Right lung (tissue), 10 donors: ENCODE measurements at places on chromosomes 1 and 21. TPM values are rescaled to one million over a fixed set of nuclear protein-coding genes. Genes with fewer than 3 reads are reported as not detected.

DNA sequence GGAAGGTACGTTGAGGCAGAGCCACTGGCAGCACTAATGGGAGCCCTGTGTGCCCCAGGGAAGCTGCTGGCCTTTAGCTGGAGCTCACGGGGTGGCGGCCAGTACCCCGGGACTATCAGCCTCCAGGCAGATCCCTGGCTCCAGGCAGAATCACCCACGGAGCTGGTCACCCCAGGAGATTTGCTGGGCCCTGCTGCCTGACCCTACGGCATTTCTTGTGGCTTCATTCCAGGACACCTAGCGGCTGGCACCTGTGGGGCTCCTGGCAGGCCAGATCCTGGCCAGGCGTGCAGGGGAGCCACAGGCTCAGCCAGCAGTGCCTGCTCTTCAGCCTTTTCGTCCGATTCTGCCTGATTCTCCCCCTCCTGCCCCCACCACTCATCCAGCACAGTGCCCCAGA, 7.1 kb downstream of the PADI1 start:
- DNase-seq = no peak

- DNase-seq = no peak
These were observed 23.0 kb upstream of the EPHA2 start for GRCh38 chr1:16178596-16179497.

The CNR2 gene
- polyA plus RNA-seq = 0.18 TPM

DNA sequence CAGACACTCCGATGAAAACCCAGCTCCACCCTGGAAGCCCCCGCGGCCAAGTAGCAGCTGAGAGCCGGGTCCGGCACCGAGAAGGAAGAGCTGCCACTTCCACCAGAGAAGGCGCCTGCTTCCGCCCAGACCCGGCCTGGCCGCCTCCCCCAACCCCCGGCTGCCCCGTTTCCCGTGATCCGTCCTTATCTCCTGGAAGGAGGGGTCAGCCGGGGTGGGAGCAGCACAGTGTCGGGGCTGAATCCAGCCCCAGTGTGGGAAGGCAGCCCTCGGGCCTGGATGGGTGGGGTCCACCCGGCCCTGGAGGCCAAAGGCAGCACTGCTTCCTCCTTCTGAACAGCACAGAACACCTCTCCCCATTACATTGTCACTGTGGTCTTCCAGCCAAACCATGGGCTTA, 69.4 kb downstream of the MEGF6 start:
- DNase-seq = no peak

The INSRR gene
- polyA plus RNA-seq = not detected

DNA sequence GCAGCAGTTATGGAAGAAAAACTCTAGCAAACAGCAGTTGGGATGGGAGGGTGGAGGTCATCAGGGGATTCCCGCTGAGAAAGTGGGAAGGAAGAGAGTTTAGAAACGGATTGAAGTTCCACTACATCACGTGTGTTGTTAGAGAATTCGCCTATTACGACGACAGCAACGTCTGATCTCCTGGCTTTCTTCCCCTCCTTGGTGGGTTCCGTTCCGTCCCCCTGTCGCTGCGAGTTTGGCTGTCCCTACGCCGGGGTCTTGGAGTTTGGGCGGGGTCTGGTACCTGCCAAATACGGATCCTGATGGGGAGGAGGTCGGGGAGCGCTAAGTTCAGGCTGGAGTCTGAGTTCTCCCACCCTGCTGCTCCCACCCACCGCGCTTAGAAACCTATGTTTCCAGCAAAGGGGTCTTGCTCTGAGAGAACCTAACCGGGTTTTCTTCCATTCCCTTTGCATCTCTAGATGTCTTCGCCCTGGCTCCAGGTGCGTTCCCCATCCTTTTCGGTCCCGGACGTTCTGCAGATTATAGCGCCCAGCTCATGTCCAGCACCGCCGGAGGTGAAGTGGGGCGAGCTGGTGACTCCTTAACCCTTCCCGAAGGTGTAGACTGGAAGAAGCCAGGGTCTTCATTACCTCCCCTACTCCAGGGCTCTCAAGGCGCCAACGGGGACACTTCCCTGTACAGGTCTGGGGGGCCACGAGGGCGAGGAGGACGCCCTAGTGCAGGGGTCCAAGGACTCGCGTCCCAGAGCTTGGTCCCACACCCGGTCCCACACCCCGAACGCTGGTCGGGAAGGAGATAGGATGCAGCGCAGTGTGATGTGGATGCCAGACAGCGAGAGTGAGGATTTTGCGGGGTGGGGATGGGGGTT, 641 bp upstream of the KCNK2 start:
- no peak for DNase-seq

The GNAT2 gene
- 0.11 TPM for polyA plus RNA-seq

The RASSF5 gene
- polyA plus RNA-seq = 9.9 TPM

DNA sequence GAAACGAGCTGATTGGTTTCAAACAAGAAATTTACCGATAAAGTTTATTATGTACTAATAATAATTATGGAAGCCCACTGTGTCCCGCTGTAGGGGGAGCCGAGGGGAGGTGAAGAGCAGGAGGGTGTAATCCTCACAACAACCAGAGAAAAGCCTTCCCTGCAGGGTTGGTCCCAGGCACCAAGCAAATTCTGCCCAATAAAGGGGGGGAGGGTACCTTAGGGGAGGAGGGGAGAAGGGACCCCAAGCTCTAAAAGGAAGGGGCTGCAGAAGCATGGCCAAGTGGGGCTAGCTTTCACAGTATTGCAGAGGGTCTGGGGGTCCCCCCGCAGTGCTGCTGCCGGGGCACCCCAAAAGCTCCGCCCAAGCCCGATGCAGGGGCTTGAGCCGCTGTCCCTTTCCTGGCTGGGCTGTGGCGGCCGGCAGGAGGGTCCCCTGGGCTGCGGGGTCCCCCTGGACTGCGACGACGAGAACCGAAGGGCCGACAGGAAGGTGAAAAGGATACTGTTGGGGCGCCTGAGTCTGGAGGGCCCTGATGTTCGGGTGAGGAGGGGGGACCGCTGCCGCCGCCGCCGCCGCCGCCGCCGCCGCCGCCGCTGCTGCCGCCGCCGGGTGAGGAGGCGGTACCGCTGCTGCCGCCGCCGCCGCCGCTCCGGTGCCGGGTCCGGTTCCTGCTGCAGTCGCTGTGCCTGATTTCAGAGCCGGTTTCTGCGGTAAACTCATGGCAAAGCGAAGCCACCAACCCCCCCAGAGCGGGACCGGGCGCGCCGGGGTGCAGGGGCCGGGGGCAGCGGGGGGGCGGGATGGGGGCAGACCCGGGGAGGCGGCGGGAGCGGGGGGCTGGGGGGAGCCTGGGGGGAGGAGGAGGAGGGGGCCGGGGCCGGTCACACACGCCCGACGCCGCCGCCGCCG, 771 bp downstream of the EIF4G3 start:
- no peak for DNase-seq

GRCh38 chr1:10724511-10724910, 71.9 kb downstream of the CASZ1 start:
- DNase-seq = no peak

DNA sequence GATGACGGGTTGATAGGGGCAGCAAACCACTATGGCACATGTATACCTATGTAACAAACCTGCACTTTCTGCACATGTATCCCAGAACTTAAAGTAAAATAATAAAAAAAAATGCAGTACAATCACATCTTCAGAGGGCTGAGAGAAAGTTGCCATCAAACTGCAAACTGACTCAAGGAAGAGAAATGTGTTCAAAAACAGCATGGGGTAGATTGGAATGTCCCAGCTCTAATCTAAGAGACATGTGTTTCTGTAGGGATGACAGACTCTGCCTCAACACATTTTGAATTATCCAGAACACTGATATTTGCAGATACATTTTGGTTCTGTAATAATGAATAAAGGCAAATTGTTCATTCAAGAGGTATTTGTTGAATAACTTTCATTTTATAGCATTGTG, 171.2 kb upstream of the RUNX1 start:
- DNase-seq = no peak

GRCh38 chr21:31140676-31141075, 102.4 kb upstream of the KRTAP19-8 start:
- DNase-seq = no peak

- peak; percentile 52 for DNase-seq
These were observed 257.3 kb downstream of the KCNJ6 start for GRCh38 chr21:37658817-37659458.
